ENCODE measurements at places on chromosomes 11 and 22. TPM values are rescaled to one million over a fixed set of nuclear protein-coding genes. Genes with fewer than 3 reads are reported as not detected.

The POU2AF2 gene
- total RNA-seq: not detected

The OSBP2 gene
- total RNA-seq: 3.1 TPM

The PDGFB gene
- 17.1 TPM for total RNA-seq

The MYOD1 gene
- not detected for total RNA-seq

The OR8G1 gene
- total RNA-seq: not detected

The FADS3 gene
- 111 TPM for total RNA-seq

The GP1BB gene
- 0.88 TPM for total RNA-seq

The C11orf42 gene
- total RNA-seq: not detected
